Stimulated activated CD8-positive, alpha-beta memory T cell treated with anti-CD3 and anti-CD28 coated beads, Interleukin-4, amount 100 ng/mL, for 1 hour (primary cell): ENCODE measurements at places on chromosomes 5 and 9.

GRCh38 chr9:92094655-92095054 lies 20.6 kb downstream of the SPTLC1 start:
- DNase-seq, result no peak

DNA sequence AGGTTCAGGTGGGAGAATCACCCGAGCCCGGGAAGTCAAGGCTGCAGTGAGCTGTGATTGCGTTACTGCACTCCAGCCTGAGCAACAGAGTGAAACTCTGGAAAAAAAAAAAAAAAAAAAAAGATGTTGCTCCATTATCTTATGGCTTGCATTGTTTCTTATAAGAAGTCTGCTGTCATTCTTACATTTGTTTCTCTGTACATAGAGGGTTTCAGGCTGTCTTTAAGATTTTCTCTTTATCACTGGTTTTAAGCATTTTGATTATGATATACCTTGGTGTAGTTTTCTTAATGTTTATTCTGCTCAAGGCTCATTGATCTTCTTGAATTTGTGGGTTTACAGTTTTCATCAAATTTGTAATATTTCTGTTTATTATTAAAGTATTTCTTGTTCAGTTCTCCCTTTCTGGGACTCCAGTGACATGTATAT lies 35.2 kb downstream of the MVB12B start:
- DNase-seq, result no peak

GRCh38 chr5:5178136-5178535 lies 38.0 kb downstream of the ADAMTS16 start:
- DNase-seq, result no peak

DNA sequence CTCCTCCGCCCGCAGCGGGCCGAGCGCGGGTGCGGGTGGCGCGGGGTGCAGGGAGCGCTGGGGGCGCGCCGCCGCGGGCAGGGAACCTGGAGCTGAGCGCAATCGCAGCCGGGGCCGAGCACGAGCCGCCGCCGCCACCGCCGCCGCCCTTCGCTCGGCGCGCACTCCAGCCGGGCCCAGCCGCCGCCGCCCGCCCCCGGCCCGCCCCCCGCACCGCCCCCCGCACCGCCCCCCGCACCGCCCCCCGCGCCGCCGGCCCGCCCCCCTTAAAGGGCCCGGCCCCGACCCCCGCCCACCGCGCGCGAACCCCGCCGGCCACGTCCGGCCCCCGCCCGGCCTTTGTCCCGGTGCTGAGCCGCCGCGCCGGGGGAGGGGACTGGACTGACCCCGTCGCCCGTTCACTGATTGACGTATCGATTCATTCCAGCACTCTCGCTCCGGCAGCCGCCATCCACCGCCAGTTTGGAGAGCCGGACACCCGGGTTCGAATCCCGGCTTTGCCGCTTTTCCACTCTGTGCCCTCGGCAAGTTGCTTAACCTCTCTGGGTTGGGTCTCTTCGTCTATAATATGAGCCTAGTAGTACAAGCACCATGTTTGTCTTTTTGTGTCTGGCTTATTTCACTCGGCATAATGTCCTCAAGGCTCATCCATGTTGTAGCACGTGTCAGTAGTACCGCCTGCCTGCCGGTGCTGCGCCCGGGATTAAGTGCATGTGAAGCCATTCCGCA lies at the start of gene SH3PXD2B:
Gene SH3PXD2B, minus strand, starts transcription at position 168 of the 729 bp plus-strand sequence. CDS start 173 bp downstream, outside the sequence.
- no peak for DNase-seq

- no peak for DNase-seq
Observed at GRCh38 chr5:1265026-1265425, 29.8 kb downstream of the TERT start.

GRCh38 chr5:53418826-53419658 lies 61.4 kb upstream of the FST start:
- DNase-seq, result no peak

GRCh38 chr5:122126756-122127321 lies 2.5 kb upstream of the ZNF474 start:
- no peak for DNase-seq

DNA sequence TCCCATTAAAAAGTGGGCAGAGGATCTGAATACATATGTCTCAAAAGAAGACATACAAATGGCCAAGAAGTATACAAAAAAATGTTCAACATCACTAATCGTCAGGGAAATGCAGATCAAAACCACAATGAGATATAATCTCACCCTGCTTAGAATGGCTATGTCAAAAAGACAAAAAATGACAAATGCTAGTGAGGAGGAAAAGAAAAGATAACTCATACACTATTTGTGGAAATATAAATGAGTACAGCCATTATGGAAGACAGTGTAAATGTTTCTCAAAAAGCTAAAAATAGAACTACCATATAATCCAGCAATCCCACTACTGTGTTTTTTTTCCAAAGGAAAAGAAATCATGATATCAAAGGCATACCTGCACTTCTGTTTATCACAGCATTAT lies 450.7 kb downstream of the EFNA5 start:
- DNase-seq, result no peak
